Fibroblast of lung (primary cell): ENCODE measurements at places on chromosomes 12 and 14.
A peak's percentile ranks its signal among the peaks of the same experiment; 100 is the strongest.

- peaks cover 12% of the 10 kb centered on the region for H3K4me1 ChIP-seq
- no peaks in the 10 kb centered on the region for H3K36me3 ChIP-seq
- peak overlapping the region; percentile 97 for H3K4me3 ChIP-seq
- peak; percentile 62 for DNase-seq
- H3K27ac ChIP-seq: peak overlapping the region; percentile 53
These were observed 550 bp downstream of the GNG2 start for GRCh38 chr14:51860825-51861499.

DNA sequence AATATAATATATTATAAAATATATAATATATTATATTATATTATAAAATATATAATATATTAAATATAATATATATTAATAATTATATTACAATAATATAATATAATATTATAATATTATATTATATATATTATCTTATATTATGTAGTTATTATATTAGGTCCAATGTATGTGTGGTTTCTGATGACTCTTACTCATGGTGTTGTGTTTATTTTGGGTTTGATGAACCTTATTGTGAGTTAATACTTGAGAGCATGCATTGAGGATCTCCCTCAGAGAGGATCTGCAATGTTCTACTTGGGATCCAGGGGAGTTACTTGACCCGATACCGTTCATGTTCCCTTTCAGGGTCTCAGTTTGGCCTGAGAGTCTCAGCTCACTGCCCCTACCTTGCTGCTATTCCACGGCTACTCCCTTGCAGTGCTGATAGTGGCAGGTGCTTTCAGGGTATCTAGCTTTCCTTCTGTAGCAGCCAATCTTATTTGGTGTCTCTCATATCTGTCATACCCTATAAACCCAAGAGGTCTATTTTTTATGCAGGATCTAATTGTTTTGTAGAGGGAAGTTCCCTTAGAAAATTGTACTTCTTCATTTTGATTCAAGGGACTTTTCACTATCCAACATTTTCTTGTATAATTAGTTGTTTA, 89.1 kb upstream of the ZDHHC17 start:
- no peaks in the 10 kb centered on the region for H3K27me3 ChIP-seq
- no peak overlapping the region for H3K4me3 ChIP-seq
- H3K27ac ChIP-seq: no peak overlapping the region
- no peaks in the 10 kb centered on the region for H3K4me1 ChIP-seq
- DNase-seq: no peak

- no peaks in the 10 kb centered on the region for H3K27me3 ChIP-seq
- peak within 1 kb of the TSS; percentile 77 for H3K4me3 ChIP-seq
- H3K4me1 ChIP-seq: peaks cover 7% of the 10 kb centered on the region
- DNase-seq: peak; percentile 95
These were observed at the start of gene MTERF2 for GRCh38 chr12:106986625-106987389. Gene MTERF2, minus strand, starts transcription at chr12:106987146. Its CDS starts 8,432 bp downstream, at chr12:106978714.

GRCh38 chr12:19689226-19689625, 249.9 kb downstream of the AEBP2 start:
- no peaks in the 10 kb centered on the region for H3K27me3 ChIP-seq
- no peak for DNase-seq
- no peaks in the 10 kb centered on the region for H3K36me3 ChIP-seq
- no peaks in the 10 kb centered on the region for H3K4me1 ChIP-seq
- H3K4me3 ChIP-seq: no peak overlapping the region

GRCh38 chr12:31751085-31751484, 22.3 kb upstream of the AMN1 start:
- no peaks in the 10 kb centered on the region for H3K36me3 ChIP-seq
- H3K4me3 ChIP-seq: no peak overlapping the region
- no peak for DNase-seq

GRCh38 chr14:103073876-103074728, 9.9 kb upstream of the LBHD2 start:
- H3K4me1 ChIP-seq: peaks cover 4% of the 10 kb centered on the region
- DNase-seq: no peak
- H3K27ac ChIP-seq: no peak overlapping the region
- H3K36me3 ChIP-seq: no peaks in the 10 kb centered on the region
- H3K27me3 ChIP-seq: no peaks in the 10 kb centered on the region

DNA sequence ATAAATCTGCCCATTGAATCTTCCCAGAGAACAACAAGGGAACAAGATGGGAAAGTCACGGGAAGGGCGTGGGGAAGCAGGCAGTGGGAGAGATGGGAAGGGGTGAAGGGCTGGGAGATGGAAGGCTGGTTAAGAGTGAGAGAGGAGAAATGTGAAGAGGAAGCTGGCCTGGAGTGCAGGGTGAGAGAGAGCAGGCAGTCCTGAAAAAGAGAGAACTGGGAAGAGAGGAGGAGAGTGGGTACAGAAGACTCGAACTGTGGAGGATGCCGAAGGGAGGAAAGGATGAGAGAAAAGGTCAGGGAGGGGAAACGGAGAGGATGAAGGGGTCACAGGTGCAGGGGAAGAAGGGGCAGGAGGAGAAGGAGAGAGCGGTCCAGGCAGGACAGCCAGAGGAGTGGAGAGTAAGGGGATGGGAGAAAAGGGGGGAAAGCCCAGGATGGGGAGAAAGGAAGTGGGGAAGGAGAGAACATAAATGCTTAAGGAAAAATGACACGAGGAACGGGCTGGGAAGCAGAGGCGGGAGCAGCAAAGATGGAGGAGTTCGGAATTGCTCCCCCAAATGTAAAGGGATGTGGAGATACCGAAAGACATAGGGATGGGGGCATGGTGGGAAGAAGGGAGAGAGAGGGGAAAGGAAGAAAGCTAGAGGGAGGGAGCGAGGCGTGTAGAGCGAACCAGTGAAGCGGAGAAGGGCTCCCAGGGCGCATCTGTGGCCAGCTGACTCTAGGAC, 1.2 kb downstream of the PIANP start:
- H3K36me3 ChIP-seq: no peaks in the 10 kb centered on the region
- DNase-seq: no peak
- H3K4me1 ChIP-seq: peaks cover 6% of the 10 kb centered on the region
- no peak overlapping the region for H3K27ac ChIP-seq
- peaks cover 39% of the 10 kb centered on the region for H3K27me3 ChIP-seq
- H3K4me3 ChIP-seq: peak overlapping the region; percentile 19

DNA sequence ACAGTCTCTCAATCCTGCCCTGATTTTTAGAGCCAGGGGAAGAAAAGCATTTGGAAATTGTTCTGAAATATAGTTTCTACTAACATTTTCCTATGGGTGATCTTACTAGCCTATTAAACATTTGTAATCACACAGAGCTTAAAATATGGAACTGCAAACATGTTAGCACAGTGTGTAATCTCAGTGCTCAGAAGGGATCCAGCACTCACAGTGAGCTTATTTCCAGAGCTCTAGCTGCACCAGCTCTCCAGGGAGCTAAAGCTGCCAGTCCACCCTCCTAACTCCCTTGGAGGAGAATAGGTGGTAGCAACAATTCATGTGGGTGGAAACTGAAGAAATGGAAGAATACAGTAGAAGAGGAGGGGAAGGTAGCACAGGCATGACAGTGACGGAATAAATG, 64.9 kb upstream of the SYT1 start:
- H3K27me3 ChIP-seq: no peaks in the 10 kb centered on the region
- no peak overlapping the region for H3K4me3 ChIP-seq
- H3K4me1 ChIP-seq: no peaks in the 10 kb centered on the region
- no peak for DNase-seq

GRCh38 chr12:89856431-89856830, 147.8 kb upstream of the ATP2B1 start:
- H3K4me3 ChIP-seq: no peak overlapping the region
- no peak overlapping the region for H3K27ac ChIP-seq
- no peaks in the 10 kb centered on the region for H3K27me3 ChIP-seq
- DNase-seq: peak; percentile 87
- no peaks in the 10 kb centered on the region for H3K4me1 ChIP-seq
- no peaks in the 10 kb centered on the region for H3K36me3 ChIP-seq

DNA sequence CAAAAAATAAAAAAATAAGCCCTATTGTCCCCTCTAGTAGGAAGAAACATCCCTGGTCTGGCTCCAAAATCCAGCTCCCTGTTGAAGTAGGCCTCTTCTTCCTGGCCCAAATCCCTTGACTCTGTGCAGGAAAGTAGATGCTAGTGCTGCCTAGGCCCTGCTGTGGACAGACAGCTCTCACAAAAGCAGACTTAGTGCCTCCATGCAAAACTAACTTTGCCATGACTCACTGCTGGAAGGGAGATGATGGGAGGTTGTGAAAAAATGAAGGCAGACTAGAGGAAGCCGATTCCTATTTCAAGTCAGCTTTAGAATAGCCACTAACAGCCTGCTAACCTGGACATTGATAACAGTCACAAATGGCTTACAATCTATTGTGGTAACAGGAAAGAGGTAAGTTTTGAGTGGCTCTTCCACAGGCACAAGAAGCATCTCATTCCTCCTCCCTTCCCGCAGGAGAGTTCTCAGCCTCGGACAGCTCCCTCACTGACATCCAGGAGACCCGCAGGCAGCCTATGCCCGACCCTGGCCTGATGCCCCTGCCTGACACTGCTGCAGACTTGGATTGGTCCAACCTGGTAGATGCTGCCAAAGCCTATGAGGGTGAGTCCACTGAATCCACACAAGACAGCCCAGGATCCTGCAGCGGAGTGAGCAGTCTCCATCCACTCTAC, 198.9 kb upstream of the RGS6 start:
- H3K27ac ChIP-seq: no peak overlapping the region
- H3K4me3 ChIP-seq: no peak overlapping the region
- H3K36me3 ChIP-seq: peaks cover 3% of the 10 kb centered on the region
